ENCODE measurements at places on chromosomes 5 and 9.
A peak's percentile ranks its signal among the peaks of the same experiment; 100 is the strongest.

- no peak for DNase-seq
These were observed 115.7 kb upstream of the MSX2 start for GRCh38 chr5:174608631-174609097.

- DNase-seq, result no peak
These were observed 15.5 kb downstream of the ACTL7A start for GRCh38 chr9:108877524-108877923.

GRCh38 chr5:7683753-7684152 lies 167.2 kb downstream of the CFAP90 start:
- DNase-seq, result no peak

- DNase-seq, result no peak
These were observed 167.5 kb downstream of the DAB2IP start for GRCh38 chr9:121818841-121819427.

DNA sequence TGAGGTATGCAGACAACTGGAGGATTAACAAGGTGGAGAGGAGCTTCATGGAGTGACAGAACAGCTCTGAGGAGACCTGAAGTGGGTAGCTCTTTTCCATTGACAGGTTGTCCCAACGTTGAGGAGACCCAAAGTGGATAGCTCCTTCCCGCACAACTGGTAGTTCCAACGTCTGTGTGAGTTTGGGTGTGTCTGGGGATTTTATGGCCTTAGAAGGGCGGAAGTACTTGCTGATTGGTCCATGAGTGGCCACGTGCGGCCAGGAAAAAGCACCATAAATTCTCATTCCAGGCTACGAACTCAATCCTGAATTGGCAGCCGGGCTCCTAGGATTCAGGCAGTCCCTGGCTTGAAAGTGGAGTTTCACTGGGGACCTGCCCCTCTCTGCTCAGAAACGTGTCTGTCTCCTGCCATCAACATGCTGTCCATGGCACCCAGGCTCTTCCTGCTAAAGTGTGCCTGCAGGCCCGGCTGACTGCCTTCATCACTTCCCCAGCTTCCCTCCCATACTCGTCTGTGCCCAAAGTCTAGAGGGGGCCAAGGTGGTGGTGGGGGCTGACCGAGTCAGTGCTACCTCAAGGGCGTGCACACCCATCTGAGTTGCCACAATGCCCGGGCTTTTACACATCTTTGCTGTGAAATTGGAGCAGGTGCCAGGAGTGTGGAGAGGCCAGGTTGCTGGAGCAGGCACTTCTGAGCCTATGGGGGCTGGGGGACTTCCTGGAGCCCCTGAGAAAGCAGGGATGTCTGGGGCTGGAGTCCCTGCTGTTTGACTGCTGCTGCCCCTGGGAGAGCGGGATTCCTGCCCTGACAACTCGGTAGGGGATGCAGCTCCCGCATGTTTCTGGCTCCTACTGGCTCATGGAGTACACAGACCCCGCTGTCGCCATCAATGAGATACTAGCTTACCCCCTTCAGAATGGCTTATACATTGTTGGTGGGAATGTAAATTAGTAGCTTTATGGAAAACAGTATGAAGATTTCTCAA lies 2034.6 kb upstream of the ACO1 start:
- no peak for DNase-seq

DNA sequence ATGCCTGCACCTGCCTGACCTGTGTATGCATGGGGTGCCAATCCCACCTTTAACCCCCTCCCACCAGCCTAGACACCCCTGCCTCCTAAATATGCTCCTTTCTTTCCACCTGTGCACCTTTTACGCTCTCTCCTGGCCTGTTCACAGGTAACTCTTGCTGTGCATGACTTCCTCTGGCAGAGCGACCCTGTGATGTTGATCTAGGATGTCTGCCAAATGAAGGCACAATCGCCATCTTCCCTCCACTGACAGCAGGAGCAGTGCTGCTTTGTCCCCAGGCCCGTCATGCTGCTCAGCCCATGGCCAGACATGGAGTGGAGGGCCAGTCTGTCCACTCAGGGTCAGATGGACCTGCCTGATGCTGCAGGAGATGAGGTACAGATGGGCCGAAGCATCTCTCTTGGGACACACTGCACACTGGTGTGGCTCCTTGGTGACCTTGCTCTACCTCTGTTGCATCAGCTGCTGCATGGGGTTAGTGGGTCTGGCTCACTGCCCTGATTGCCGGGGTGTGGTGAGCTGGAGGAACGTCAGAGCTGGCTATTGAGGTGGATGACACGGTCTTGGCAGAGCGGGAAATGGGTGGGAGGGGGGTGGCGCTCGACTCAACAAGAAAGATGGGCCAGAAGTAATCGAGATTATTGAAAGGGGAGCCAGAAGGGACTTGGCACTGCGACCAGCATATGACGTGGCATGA lies 101.7 kb upstream of the PITX1 start:
- peak; percentile 20 for DNase-seq

DNA sequence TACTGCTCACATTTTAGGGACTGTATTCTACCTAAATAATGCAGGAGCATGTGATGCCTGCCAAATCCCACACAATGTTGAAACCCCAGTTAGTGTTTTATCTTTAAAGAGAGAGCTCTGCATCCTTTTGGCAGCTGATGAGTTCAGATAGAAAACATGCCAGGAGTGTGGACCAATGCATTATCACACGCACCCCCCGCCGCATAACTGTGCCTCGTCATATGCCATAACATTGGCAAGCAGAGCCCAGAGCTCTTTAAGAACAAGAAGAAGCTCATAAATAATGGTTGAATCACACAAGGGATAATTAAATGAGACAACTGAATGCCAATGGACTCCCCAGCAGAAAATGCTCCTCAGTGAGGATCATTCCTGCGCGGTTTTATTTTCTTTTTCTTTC lies 52.8 kb upstream of the RORB start:
- DNase-seq, result no peak

DNA sequence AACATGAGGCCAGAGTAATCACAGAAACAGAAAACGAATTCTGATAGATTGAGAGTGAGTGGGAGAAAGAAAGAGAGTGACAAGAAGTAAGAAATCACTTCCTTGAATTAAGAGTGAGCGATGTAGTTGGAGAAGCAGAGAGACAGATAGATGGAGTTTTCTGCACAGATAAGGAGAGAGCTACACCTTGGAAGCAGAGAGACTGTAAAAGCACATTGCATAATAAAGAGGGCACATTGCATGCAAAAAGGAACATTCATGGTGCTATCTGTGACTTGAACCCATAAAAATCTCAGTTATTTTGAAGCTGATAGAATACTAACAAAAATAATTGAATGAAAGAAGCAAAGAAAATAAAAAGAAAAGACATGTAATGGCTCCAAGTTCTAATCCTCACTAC lies 943.8 kb downstream of the NR2F1-AS1 start:
- no peak for DNase-seq

DNA sequence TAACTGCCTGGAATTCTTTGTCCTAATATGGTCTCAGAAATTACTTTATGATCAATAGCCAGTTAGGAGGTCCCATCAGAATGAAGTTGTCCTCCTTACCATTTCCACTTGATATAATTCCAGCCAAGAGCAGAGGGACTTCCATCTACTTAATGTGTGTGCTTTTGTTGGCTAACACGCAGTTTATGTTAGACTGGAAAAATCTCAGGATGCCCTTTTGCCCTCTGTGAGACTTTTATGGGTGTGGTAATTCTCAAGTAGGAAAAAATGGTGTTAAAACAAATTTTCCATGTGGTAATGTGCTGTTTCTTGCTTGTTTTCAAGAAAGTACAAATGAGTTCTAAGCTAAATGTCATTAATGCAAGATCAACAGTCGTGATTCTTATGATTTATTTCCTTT lies 327.1 kb downstream of the MTRR start:
- DNase-seq, result no peak

- no peak for DNase-seq
These were observed 282.4 kb downstream of the NR3C1 start for GRCh38 chr5:143121135-143121475.

GRCh38 chr5:96595300-96596090 lies 66.7 kb upstream of the CAST start:
- DNase-seq, result no peak

DNA sequence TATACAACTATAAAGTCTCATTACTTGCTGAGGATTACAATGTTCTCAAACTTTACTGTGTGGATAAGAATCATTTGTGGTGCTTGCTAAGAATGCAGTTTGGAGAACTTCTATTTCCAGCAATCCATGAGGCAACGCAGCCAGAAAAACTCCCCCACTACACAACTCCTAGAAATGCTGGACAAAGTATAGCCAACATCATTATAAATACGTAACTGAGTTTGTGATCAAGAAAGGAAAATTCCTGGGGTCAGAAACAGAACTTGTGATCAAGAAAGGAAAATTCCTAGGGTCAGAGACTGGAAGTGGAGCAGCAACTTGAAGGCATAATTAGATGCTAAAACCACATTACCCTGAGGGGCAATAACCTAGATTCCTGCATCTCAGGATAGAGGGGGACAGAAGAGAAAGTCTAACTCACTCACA lies 81.1 kb downstream of the MAT2B start:
- DNase-seq, result no peak

DNA sequence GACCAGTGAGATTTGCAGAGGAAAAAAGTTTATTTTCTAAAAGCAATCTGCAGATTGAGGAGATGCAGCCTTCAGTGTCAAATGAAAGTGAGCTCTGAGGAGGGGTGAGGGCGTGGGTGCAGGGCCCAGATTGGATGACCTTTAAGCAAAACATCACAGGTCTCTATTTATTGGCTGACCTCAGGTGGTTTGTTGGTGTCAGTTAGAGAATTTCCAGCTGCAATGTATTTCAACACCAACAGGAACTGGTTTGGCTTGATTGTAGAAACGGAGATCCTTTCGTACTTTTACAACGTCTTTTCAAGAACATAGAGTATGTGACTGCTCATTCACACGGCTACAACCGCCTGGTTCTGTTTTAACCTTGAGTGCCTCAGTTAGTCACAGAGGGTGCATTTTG lies 1069.1 kb downstream of the EFNA5 start:
- DNase-seq, result no peak

DNA sequence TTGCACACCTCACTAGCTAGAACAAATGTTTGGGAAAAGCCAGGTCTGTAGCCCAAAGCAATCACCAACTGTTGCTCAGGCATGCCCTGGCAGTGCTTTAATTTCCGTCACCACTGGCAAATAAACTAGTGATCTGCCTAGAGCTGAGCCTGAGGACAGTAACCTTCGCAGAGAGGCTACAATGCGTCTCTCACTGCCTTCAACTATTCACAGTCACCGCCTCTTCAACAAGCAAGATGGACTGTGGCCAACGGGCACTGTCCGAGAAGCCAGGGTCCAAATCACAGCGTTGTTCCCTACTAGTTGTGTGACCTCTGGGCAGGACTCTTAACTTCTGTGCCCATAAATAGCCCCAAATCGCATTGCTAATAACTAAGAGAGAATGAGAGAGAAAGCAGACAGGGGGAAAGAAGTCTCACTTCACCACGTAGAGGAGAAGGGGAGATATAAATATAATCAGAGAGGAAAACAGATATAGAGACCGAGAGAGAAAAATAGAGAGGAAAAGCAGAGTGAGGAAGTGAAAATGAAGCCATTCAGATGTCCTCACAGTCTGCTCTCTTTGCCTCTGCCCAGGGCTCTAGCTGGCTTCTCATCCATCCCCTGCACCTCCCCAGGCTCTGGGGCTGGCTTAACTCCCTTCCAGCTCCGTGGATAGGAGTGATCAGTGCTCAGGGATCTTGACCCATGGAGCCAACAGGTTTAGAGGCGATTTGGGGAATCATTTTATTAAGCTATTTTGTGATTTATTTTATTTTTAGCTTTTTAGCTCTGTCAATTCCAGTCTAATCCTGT lies 157.9 kb downstream of the ZDHHC21 start:
- DNase-seq, result no peak

- DNase-seq, result no peak
These were observed 1.0 kb downstream of the BASP1 start for GRCh38 chr5:17218353-17219005.

DNA sequence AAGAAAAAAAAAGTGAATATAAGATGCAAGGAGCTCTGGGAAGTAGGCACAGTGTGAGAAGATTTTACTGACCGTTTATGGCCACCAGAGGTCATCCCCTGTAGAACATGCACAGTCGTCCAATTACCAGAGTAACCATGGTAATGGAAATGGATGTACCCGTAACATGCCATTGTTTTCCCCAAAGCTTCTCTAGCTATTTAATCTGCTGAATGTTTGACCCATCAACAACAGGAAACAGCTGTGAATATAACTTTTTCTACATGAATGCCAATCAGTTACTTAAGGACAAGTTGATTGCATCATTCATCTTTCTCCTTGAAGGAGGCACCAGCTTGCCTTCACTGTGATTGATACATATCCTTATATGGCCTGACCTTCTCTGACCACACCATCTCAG lies 1967.0 kb upstream of the CDH9 start:
- no peak for DNase-seq

DNA sequence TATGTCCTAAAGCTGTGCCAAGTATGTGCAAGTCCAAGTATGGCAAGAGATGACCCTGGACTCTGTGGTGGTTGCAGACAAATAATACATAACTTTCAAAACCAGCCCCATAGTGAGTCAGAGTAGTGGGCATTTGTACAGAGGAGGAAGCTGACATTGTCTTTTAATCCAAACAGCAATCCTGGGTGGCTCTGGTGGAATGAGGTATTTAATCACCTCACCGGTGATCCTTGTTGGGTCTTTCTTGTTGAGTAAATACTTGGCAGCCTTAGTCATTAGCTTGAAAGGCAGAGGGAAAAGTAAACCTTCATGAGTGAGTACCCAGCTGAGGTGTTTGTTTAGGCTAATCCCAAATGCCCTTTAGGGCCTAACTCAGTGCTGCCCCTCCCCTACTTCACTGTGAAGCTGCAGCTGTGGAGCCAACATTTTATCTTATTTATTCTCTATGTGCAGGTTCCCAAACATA lies 148.7 kb upstream of the SLC12A2 start:
- peak; percentile 30 for DNase-seq

DNA sequence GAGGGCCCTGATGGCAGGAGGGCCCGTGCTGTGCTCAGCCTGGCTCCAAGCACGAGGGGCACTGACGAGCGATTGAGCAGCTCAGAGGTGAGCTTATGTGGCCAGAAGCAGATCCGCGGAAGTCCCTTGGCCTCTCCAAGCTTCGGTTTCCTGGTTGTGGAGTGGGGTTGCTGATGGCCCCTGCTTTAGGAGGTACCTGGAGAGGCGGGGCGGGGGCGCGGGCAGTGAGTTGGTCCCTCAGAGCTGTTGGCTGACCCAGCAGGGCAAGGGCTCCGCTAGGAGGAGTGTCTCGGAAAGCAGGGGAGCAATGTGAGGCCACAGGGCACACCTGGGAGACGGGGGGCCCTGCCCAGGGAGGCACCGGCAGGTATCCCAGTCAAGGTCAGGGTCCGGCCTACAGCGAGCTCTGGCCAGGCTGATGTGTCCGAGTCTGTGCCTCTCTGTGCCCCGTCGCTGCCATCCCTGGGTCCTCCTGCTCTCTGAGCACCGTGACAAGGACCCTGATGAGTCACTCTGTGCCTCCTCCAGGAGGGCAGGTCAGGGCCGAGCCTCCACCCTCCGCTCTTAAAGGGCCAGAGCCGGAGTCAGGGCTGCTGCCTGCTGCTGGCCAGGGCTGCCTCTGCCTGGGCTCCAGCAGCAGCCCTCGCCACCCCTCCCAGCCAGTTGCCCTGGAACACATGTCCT lies 14.8 kb downstream of the NCS1 start:
- DNase-seq, result no peak

All from NCI-H2081 treated with DMSO at 0.1 percent for 48 hours (cell line).